ENCODE measurements at places on chromosomes 1 and 21.

DNA sequence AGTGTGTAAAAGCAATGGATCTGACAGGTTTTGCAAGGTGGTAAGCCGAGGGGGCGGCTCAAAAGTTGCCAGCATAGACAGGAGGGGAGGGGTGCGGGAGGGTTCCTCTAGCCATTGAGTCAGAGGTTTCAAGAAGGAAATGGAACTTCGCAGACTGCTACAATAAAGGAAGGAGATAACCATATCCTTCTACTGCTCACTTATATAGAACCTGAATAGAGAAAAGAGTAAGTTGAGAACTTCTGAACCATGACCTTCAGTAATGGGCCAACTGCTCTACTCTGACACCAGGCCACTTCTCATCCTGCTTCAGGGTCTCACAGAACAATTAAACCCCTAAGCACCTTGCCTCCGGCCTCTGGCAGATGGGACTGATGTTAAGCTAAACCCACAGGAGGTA is 26.3 kb upstream of the BCAR3 start:
- no peak for DNase-seq

DNA sequence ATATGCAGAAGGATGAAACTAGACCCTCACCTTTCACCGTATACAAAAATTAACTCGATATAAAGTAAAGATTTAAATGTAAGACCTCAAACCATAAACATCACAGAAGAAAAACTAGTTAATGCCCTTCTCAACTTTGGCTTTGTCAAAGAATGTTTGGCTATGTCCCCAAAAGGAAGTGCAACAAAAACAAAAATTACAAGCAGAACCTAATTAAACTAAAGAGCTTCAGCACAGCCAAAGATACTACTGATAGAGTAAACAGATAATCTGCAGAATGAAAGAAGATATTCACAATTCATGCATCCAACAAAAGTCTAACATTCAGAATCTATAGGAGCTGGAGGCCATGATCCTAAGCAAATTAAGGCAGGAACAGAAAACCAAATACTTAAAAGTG is 824.6 kb upstream of the NEGR1 start:
- no peak for DNase-seq

GRCh38 chr1:232431326-232431725 is 198.6 kb downstream of the SIPA1L2 start:
- DNase-seq, result no peak

DNA sequence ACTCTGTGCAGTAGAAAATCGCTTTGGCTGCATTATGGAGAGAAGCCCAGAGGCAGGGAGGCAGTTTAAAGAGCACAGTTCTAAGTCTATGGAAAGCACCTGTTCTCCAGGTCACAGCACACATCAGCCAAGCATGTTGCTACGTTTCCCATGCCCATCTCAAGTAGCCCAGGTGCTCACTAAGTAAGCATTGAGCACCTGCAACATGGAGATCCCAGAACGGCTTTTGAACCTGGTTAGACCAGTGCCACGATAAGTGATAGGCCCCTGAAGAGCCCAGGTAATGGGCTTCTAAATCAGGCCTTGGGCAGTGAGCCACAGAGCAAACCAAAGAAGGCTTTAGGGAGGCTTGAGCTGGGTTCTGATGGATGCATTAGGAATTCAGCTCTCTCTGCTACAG is 186.2 kb downstream of the C1orf94 start:
- no peak for DNase-seq

DNA sequence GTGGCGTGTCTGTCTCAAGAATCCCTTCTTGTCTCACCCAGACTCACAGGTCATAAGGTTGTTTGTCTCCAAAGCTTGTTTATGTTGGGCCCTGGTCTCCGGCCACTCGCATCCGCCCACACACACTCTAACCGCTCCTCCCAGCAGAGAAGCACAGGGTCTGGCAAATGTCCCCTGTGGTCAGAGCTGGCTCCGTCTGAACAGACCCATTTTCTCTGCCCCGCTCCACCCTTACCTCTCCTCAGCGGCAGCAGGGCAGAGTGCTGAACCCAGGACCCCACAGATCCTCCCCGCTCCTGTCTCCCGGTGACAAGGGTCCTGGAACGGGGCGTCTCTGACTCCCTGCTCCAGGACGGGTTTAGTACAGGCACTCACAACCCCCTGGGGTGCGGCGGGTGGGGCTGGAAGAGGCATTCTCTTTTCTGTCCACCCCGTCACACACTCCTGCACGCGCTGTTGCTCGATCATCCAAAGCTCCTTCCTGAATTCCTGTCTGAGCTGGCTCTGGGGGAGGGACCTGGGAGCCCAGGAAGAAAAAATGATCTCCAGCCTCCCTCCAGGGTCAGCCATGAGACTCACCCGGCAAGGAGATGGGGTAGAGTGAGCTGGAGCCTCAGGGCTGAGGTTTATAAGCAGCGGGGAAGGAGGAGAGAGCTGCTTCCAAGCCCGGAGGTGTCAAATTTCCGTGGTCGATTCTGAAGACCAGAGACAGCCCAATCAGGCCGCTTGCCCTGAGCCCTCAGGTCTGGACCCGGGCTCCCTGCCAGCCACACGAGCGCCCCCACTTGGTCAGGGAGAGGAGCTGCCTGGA is at the start of gene S100A13:
Gene S100A13, minus strand, starts transcription at position 602 of the 811 bp plus-strand sequence. CDS start 1,033 bp downstream, outside the sequence.
- no peak for DNase-seq

DNA sequence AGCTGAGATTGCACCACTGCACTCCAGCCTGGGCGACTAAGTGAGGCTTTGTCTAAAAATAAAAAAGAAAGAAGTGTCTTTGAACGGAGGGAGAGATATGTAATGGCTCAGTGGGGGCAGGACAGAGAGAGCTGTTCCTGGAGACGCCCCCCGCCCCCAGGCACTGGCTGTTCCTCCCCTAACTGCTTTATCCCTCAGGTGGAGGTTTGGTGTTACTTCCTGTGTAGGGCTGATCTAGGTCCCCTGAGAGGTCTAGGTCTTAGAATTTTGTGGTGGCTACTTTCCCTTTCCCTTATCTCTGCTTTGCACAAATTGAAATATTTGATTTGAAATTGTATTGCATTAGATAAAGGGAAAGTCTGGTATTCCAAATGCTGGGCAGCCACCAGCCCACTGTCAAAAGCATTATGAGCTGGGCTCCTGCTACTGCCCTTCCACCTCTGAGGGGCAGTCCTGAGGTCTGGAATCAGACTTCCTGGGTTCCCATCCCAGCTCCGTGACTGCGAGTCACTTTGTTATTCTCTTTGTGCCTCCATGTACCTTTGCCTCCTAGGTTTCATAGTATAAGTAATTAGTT is 134.8 kb upstream of the KIF26B start:
- no peak for DNase-seq

DNA sequence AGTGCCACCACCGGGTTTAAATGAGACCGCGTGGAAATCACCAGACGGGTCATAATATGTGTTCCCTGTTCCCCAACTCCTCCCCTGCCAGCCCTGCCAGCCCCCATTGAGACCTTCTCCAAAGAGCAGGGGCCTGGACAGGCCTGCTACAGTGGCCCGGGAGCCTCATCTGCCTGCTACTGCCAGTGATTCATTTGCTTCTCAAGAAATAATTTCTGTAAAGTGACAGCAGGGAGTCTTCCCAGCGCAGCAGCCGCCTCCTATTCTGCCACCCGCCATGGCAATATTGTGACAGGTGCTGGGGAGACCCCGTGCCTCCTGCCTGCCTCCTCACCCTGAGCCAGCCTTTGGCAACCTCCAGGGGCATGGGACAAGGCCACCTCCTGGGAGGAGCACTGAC is 8.9 kb downstream of the IFFO2 start:
- DNase-seq, result no peak

GRCh38 chr21:29453511-29453910 is 154.8 kb downstream of the BACH1 start:
- DNase-seq, result no peak

DNA sequence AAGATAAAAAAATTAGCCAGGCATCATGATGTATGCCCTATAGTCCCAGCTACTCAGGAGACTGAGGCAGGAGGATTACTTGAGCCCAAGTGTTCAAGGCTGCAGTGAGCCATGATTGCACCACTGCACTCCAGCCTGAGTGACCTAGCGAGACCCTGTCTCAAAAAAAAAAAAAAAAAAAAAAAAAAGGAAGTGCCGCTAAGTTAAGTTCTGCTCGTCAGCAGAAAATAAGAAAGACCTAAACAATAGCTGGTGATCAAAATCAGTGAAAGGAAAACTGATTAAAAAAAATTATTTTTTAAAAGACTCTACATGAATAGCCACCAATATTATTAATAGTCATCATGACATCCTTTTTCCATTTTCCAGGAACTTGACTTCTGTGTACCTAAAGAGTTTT is 44.2 kb upstream of the MTR start:
- DNase-seq, result no peak

Data from stimulated activated CD8-positive, alpha-beta memory T cell treated with anti-CD3 and anti-CD28 coated beads, Interleukin-15, amount 100 ng/mL, for 1 hour (primary cell).